ENCODE measurements at places on chromosomes 5 and 9. TPM values are rescaled to one million over a fixed set of nuclear protein-coding genes. Genes with fewer than 3 reads are reported as not detected.

- DNase-seq, result no peak
These were observed 20.0 kb upstream of the TEK start for GRCh38 chr9:27088981-27089380.

GRCh38 chr5:142821733-142822487, 51.7 kb downstream of the ARHGAP26 start:
- DNase-seq, result no peak

- DNase-seq, result no peak
These were observed 15.8 kb downstream of the EXOC3 start for GRCh38 chr5:458547-459353.

GRCh38 chr5:134098690-134099089, 15.8 kb upstream of the TCF7 start:
- DNase-seq, result no peak

GRCh38 chr5:39376293-39376714, 12.0 kb upstream of the C9 start:
- DNase-seq, result no peak

- DNase-seq, result no peak
These were observed 268.4 kb upstream of the PANK3 start for GRCh38 chr5:168847511-168848073.

DNA sequence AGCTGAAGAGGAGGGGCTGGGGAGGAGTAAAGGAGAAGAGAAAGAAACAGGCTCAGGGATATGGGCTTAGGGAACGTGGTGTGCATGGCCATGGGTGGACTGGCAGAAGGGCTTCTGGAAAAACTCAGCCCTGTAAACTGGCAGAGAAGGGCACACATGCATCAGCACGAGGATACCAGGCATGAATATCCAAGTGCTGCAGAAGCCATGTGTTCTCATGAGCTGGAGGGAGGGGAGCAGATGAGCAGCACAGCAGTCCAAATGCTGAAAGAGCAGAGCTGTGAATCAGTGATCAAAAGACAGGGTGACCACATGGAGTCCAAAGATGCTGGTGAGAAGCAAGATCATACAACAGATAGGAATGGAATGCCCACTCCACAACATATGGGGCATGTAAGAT, 72.3 kb downstream of the SEMA5A start:
- no peak for DNase-seq

- DNase-seq, result no peak
These were observed 212.3 kb downstream of the PALM2AKAP2 start for GRCh38 chr9:109992293-109992692.

GRCh38 chr5:158272409-158272808, 413.5 kb upstream of the CLINT1 start:
- no peak for DNase-seq

- DNase-seq, result no peak
These were observed 25.4 kb downstream of the IRF1 start for GRCh38 chr5:132465059-132465707.

- DNase-seq, result no peak
These were observed 96.5 kb upstream of the CAST start for GRCh38 chr5:96565582-96566265.

DNA sequence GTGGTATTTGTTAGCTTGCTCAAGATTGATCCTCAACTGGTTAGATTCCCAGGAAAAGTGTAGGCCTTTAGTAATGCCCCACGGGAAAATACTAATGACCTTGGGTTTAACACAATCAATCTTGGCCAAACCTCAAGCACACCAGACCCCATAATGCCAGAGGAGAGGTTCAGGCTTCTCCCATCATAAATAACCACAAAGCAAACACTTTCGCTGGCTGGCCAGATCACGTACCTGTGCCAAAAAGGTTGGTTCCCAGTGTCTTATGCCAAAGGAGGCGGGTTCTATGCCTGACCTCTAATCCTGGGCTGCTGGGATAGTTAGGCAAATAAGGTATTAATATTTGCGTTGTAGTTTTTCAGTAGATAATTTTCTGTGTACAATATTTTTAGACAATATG, 379.2 kb upstream of the CDH18 start:
- no peak for DNase-seq

- DNase-seq, result no peak
These were observed 411.9 kb upstream of the ARRDC3 start for GRCh38 chr5:91794856-91795548.

DNA sequence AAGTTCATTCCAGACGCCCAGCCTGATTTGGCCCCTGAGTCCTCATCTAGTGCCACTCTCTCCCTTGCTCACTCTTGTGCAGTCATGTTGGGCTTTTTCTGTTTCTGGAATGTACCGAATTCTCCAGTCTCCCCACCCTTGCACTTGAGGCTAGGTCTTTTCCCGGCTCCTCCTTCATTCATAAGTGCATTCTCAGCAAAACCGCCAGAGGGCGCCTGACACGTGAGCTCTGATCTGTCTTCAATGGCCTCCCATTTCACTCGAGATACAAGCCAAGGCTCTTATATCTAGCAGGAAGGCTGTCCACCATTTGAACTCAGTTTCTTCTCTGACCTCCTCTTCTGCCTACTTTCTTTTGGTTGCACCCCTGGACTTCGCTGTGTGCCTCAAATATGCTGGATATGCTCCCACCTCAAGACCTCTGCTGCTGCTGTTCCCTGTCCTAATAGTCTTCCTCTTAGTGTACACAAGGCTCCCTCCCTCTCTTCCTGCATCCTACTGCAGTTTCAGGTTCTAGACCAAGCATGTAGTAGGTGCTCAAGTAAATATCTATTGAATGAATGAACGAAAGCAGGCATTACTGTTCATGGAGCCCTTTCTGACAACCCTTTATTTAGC, 568.1 kb upstream of the WWC1 start:
- DNase-seq, result peak; percentile 36

GRCh38 chr9:18189871-18190670, 283.9 kb upstream of the ADAMTSL1 start:
- peak; percentile 41 for DNase-seq

GRCh38 chr5:157857816-157858526, 974 bp downstream of the CLINT1 start:
- DNase-seq, result no peak

- DNase-seq, result peak; percentile 41
These were observed 21.1 kb upstream of the TERT start for GRCh38 chr5:1315709-1316587.

DNA sequence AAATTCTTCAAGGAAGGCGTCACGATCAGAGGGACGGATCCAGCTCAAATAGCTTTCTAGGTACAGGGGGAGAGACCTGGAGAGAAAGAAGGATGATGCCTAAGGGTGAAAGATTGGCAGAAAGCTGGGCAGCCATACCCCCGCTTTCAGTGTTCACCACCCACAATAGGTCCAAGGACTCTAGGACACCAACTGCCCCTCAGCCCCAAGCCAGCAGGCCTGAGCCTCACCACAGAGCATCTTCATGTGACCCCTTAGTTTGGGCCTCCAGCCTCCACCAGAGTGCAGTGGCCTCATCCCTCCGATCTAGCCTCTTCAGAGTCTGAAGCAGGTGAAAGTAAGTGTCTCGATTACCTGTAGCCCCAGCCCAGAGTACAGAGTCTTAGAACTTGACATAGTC, 1.7 kb upstream of the VCP start:
- DNase-seq, result no peak

DNA sequence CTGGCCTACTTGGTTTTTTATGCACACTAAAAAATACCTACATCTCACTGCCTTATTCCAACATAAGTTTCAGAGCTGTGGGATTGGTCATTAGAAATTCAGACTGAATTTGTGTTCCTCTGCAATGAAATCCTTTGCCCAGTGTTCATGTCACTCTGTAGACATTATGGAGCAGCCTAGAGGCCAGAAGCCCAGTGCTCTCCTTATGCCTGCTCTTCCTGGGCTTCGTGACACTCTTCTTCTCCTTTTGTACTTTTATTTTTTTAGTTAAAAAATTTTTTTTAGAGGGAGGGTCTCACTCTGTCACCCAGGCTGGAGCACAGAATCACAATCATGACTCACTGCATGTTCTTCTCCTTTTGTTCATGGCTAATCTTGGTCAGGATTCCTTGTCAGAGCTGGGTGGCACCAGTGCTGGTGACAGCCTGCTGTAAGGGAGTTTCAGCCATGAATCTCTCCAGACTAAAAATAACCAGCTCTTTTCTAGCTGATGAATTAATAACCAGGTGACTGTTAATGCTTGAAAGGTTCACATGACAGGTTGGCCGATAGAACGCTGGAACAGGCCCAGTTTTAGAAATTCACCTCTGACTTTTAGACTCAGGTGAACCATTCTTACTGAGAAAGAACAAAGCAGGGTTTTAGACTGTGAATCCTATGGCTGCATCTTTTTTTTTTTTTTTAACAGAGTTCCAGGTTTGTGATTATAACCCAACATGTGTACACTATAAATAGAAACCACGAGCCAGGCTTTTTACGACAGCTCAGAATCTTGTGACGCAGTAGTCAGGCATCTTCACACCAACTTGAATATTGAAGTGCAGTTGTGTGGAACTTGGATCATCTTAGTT, 34.1 kb upstream of the C5orf47 start:
- DNase-seq, result no peak

DNA sequence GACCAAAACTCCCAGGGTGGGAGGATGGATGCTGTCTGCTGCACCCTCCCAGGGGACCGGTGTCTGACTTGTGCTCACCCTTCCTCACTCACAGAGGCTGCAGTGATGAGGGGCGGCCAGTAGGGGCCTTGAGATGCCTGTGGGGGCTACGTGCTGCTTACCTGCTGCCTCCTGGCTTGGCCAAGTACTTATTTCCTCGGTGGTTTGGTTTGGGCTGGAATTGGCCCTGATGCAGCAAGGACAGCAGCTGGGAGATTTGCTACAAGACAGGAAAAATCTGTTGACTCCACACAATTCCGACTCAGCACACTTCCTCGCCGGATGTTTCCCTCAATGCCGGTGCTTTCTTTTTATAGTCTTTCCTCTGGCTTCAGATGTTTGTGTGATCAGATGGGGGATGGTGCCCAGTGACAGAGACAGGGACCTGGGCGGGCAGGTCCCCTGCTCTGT, 6.6 kb downstream of the PCDH12 start:
- no peak for DNase-seq

DNA sequence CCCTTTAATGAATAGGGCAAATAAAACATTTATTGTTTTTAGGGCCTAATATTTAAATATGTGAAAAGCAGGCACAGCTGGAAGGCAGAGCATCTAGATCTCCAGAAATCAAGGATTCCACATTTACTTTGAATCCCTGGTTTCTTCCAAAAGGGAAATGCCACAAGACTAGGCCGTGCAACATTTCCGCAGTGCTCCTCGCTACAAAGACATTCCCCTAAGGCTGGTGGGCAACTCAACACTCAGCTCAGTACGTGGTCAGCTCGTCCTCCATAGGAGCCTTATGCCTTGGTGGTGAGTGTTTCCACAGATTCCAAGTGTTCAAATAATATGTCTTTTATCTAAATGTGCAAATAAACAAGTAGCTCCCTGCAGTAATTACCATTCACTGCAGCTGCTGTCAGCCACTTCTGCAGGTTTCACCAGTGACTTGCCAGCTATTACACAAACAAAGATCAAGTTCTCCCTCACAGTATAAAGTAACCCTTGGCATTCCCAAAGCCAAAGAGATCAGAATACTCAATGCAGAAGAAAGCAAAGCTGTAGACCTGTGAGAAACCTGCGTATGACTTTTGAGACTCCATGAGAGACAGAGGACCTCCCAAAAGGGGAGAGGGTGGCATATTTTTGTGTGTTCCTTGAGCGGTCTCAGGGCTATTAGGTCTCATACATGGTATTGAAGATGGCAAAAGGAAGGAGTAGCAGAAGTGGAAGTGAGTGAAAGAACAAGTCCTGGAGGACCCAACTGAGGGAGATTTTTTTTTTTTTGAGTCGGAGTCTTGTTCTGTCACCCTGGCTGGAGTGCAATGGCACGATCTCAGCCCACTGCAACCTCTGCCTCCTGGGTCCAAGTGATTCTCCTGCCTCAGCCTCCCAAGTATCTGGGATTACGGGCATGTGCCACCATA, 38.0 kb upstream of the TENT2 start:
- no peak for DNase-seq

DNA sequence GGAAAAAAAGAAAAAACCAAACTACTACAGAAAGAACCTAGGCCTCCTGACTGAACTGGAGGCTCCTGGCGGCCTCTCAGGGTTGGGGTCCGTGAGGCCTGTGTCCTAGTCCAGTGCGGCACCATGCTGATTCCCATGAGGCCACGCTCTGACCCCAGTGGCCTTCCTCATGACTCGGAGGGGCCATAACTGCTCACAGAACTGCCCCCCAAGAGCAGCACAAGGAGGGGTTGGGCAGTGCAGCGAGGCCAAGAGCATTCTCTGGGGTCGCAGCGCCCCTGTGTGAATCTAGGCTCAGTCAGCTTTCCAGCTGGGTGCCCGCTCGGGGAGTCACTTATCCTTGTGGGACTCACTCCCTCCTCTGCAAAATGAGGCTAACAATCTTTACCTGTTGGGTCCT, 79.3 kb upstream of the FBXW11 start:
- DNase-seq, result no peak

DNA sequence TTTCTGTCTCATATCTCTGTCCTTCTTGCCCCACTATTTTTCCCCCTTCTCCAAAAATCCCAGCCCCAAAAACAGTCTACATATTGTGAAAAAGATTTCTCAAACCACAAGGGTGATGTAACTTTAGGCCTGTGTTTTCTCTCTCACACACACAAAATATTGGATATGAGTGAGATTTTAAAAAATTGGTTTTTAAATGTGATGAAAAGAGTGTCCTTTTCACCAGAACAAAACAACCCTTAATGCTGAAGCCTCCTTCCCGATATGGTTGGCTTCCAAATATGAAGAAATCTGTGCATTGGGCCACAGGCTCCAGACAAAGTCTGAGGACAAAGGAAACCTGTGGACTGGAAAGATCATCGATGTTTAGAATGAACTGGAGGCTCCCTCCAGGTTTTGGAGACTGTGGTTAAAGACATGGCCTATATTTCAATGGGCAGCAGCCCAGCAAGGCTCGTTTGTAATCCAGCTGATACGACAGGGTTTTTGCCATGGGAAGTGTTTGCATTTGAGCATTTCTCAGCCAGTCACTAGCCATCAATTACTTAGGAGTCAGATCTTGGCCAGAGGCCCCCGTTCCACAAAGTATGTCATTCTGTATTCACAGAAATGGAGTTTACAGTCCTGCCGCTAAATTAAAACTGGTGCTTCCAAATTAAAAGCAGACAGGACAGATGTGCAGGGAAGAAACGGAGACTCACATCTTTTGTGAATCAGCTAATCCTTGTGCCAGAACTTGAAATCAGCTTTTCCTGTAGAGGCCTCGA, 546.3 kb downstream of the EBF1 start:
- DNase-seq, result peak; percentile 8

Gene CDX1
- total RNA-seq, result 0.21 TPM

Gene BRD8
- total RNA-seq, result 45.8 TPM

Gene OSMR
- 24.7 TPM for total RNA-seq

Gene FGD3
- 7.4 TPM for total RNA-seq

Gene GRXCR2
- total RNA-seq, result not detected

Gene ORM1
- 0.53 TPM for total RNA-seq

Gene SGCD
- total RNA-seq, result 106 TPM

Gene RMRP
- total RNA-seq, result 99,097 TPM

Gene EQTN
- 0.74 TPM for total RNA-seq

Gene GABRP
- total RNA-seq, result 2.0 TPM
